ENCODE measurements at places on chromosomes 1 and 21.
A peak's percentile ranks its signal among the peaks of the same experiment; 100 is the strongest.

DNA sequence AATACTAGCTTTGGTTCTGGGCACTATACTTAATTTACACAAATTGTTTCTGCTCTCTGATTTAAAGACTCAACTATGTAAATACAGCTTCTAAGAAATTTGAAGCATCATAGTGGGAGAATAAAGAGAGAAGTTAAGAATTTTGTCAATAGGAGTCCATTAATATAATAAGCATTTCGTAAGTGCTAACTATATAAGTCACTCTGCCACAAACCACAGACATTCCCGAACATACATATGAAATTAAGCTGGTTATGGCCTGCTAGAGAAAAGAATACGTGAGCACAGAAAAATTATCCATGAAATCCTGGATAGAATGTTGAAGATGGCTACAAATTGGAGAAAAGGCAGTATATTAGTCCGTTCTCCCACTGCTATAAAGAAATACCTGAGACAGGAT is 526.2 kb downstream of the MRPL39 start:
- no peak for DNase-seq

DNA sequence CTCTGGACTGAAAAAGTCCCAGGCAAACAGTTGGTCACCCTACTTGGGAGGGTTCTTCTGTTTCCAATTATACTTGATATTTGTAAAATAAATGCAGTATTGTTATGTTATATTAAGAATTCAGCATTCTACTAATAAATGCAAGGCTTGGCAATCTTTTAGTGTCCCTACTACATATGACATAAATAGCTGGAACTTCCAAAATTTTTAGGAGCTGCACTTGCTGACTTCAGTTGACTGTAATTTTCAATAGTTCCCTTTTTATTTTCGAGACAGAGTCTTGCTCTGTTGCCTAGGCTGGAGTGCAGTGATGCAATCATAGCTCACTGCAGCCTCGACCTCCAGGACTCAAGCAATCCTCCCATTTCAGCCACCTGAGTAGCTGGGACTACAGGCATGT is 20.0 kb downstream of the FOXD3 start:
- DNase-seq, result no peak

DNA sequence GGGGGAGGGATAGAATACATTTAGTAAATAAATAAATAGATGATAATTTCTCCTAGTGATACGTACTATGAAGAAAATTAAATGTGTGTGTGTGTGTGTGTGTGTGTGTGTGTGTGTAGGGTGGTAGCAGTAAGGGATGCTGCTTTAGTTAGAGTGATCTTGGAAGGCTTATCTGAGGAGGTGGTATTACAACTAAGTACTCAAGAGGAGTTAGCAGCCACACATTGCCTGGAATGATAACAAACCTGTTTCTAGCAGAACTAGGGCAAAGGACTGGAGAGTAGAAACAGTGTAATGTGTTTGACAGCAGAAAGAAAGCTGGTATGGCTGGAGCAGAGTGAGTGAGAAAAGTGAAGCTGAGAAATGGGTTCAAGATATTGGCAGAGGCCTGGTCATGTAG is 58.3 kb upstream of the FASLG start:
- DNase-seq, result no peak

GRCh38 chr1:16630661-16631247 is 17.4 kb upstream of the NBPF1 start:
- DNase-seq, result peak; percentile 72

- no peak for DNase-seq
Measured at GRCh38 chr1:38274974-38275373, 228.4 kb upstream of the POU3F1 start.

All from tibial artery (tissue), 4 donors.